ENCODE measurements at places on chromosomes 2 and 18. TPM values are rescaled to one million over a fixed set of nuclear protein-coding genes. Genes with fewer than 3 reads are reported as not detected.

DNA sequence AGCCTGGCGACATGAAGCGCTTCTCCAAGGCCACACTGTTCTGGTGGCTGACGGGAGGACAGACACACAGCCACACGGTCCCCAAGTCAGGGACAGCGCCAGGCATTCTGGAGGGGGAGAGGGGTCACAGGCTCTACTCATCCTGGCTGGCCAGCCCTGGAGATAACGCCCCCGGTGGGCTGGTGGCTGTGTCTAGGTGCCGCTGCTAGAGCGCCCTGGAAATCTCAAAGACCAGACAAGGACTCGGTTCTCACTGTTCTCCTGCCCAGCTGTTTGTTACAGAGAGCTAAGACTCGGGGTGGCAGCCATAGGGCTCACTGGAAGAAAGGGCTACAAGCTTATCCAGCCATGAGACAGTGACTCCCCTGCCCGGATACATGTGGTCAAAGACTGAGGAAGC is 72.0 kb downstream of the KCNF1 start:
- DNase-seq: no peak

Gene ABCA12
- total RNA-seq: not detected

DNA sequence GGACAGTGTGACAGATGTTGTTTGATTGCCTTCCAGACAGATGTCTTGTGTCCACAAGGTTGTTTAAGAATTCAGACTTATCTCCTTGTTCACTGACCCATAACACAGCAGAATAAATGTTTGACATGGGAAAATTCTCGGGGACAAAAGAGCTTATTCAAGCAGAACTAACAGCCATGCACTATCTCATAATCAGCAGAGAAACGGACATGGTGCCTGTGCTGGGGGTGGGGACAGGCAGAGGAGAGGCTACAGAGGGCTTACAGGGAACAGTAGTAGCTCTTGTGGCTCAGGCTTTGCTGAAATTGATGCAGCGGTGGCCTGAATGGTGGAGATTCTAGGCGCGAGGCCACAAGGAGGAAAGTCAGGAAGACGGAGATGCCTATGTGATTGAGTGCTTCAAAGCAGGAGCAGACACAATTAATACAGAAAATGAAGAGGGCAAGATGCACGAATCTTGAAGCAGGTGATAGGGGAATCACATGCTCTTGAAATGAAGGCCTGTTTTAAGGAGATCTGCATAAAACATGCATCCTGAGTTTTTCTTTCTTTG is 62.0 kb upstream of the CAB39 start:
- no peak for DNase-seq

- DNase-seq: no peak
Observed at GRCh38 chr2:70479816-70480215, 73.8 kb downstream of the TGFA start.
